ENCODE measurements at places on chromosomes 1 and 21.

DNA sequence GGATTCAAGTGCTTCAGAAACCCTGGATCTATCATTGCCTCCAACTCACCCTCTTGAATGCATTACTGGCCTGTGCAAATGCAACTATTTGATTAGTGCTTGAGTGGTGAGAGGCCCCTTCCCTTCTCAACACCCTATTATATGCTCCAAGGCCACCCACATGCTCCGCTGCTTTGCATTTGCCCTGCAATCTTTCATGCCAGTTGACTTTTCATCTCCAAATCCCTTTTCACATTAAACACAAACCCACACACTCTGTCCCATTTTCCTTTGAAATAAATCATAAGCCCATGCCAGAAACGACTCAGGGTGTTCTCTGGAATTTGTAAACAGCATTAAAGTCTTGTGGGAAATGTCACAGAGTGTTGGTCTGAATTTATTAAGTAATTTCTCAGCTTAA is 78.9 kb upstream of the CTTNBP2NL start:
- no peak for DNase-seq

GRCh38 chr1:41452704-41453290 is 31.7 kb downstream of the EDN2 start:
- DNase-seq: no peak

DNA sequence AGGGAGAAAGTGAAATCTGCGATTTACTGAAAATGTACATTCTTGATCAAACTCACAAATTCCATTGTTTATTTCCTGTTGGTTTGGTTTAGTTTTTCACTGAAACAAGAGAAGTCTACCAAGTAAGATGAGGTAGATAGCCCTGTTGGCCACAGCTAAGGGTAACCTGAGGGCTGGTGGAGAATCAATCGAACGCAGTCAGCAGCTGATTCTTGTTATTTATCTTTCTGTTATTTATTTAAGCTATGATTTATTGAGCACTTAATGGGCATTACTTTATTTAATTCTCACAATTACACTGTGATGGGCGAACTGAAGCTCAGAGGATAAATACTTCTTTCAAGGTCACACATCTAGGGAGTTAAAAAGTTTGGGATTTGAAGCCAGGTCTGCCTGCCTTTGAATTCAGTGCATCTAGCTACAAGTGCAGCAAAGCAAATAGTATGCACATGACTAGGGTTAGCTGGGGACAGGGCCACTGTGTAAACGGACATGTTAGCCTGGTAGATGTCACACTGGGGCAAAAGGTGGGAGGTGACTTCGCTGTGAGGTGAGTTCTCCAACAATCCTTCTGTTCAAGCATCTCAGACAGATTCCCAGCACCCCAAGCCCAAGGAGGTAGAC is 106.5 kb upstream of the GADD45A start:
- DNase-seq: no peak

DNA sequence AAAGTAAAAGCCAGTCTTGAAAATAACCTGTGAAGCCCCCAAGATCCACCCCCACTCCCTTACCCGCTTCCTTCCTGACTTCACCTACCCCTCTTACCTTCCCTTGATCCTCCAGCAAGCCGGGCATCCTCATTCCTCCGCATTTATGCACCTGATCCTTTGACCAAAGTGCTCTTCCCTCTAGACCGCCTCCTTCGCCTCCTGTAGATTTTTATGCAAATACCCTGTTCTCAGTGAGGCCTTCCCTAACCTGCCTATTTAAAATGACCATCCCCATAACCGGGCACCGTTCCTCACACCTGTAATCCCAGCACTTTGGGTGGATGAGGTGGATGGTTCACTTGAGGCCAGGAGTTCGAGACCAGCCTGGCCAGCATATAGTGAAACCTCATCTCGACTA is 1.1 kb upstream of the NENF start:
- no peak for DNase-seq

DNA sequence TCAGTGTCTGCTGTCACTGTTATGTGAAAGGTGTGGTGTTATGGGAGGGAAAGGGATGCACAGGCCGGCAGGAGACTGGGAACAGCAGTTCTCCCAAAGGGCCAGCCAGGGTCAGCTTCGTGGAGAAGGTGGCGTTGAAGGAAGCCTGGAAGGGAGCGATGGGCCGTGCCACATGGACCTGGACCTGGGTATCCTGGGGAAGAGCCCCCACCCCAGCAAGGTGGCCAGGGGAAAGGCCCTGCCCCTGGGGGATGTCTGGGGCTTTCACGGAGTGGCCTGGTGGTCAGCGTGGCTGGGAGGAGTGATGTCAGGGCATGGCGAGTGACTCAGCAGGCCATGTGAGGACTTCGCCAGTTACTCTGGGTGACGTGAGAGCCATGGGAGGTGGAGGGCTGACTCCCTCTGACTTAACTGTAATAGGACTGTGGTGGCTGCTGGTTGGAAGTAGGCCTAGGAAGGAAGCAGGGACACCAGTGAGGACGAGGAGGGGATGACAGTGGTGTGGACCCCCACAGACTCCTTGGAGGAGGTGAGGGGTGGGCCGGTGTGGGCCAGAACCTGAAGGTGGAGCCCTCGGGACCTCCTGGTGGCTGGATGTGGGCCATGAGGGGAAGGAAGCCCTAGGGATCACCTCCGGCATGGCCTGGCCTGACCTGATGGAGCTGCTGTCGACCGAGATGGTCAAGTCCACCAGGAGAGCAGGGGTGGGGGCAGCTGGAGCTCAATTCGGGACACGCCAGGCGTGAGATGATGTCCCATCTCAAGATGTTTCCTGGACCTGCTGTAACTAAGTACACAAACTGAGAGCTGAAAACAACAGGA is 54.5 kb downstream of the BACE2 start:
- DNase-seq: no peak

DNA sequence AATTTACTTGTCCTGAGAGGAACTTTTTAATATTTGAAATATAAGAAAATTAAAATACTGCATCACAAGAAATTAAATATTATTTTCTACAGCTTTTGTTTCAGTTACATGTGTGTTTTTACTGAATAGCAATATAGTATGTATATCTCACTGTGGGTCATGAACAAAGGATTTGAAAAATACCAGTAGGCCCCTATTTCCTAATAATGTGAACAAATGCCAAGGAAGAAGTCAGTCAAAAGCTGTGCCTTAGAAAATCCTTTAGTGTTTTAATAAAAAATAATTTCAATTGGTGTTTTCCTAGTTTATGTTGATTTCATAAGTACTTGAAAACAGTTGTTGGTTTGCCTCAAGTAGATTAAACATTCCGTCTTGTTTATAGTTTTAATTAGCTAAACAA is 46.7 kb downstream of the SMYD3 start:
- DNase-seq: no peak

GRCh38 chr21:19590044-19590443 is 1186.5 kb upstream of the TMPRSS15 start:
- no peak for DNase-seq

DNA sequence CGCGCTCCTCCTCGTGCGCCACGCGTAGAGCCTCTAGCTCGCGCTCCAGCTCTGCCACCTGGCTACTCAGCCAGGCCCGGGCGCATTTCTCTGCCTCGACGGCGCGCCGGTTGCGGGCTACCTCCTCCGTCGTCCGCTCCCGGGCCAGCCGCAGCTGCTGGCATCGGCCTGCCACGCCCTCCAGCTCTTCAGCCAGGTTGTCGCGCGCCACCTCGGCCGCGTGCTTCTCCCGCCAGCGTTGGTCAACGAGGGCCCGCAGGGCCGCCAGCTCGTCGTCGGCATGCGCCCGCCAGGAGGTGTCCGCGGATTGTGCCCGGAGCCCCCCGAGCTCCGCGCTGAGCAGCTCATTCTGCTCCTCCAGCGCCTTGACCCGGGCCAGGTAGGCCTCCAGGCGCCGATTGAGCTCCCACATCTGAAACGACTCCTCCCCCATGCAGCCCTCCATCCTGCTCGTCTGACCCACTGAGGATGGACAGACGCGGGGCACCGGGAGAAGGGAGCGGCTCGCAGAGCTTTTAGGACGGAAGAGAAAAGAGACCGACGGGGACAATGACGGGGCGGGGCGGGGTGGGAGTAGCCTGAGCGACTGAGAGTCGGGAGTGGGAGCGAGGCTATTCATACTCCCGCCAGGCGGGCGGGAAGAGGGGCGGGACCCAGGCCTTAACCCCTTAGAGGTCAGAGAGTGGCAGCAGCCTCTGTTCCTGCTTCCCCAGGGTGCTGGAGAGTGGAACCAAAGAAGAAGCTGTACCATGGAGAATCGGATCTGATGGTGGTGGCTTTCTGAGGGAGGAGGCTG is at the start of gene NES:
NES (minus strand) TSS at position 588 of the 796 bp plus-strand sequence; CDS start at position 445, 143 bp downstream.
- DNase-seq: no peak

DNA sequence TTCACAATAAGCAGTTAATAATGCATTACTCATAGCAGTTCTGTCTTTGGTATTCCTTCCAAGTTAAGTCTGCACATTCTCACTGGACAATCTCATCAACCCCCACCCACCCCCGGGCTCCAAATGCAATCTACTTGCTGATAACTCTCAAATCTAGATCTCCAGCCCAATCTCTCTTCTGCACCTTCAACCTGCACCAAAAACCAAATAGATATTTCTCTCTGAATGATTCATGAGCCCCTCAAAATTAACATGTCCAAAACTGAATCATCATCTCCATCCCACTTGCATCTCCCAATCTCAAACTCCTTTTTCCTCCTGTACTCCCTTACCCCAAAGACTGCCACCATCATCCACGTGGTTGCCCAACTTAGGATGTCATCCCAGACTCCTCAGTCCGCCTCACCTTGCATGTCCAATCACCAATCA is 2.7 kb downstream of the DOCK7 start:
- DNase-seq: no peak

GRCh38 chr1:97901017-97901658 is 19.7 kb downstream of the DPYD start:
- no peak for DNase-seq

- no peak for DNase-seq
Observed at GRCh38 chr1:234629026-234629425, 19.0 kb upstream of the IRF2BP2 start.

- no peak for DNase-seq
Observed at GRCh38 chr1:229461032-229461668, 27.3 kb upstream of the ACTA1 start.

DNA sequence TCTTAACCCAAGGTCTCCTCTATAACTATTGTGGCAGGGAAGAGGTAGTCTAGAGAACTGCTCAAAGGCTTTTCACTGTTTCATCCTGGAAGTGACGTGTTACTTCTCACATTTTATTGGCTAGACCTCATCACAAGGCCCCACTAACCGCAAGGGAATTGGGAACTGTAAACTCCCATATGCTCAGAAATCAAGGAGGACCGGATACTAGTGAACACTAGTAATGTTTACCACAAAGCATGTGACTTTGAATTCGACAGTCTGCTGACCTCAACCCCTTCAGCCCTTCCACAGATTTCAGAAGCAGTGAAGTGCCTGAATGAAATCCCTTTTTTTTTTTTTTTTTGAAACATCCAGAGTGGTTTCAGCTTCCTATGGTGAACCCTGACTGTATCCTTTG is 3.4 kb upstream of the EEIG2 start:
- peak; percentile 10 for DNase-seq

- DNase-seq: no peak
Observed at GRCh38 chr1:147605591-147605990, 64.3 kb downstream of the BCL9 start.

GRCh38 chr21:32861866-32862265 is 90.3 kb upstream of the PAXBP1 start:
- no peak for DNase-seq

DNA sequence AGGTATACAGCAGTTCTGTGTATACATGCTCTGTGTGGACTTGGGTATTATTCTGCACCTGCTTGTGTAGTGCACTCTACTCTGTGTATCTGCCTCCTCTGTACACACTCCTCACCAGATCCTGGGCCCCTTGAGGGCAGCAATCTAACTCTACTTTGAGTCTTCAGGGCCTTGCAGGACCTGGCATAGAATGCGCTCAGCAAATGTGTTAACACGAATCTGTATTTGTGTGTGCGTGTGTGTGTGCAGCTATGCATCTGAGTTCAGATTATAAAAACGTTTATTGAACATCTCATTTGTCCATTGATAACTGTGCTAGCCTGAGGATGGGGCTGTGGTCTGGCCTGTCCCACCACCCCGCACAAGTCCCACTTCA is 3.9 kb upstream of the MEF2D start:
- no peak for DNase-seq

DNA sequence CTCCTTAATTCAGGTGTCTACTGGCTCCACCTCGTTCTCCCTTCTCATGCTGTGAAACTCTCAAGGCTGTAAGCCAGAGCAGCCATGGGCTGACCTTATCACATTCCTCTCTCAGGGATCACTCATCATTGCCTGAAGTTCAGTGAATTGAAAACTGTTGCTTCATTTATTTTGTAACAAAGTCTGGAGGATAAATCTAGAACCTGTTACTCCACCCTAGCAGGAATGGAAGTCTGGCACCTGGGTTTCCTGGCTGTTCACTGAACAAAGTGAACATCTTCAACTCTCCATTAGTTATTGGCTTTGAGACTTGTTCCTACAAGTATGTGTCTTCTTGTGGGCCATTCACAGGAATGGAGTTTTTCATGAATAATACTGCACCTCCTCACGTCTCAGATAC is 584.1 kb downstream of the PTPRU start:
- DNase-seq: no peak

DNA sequence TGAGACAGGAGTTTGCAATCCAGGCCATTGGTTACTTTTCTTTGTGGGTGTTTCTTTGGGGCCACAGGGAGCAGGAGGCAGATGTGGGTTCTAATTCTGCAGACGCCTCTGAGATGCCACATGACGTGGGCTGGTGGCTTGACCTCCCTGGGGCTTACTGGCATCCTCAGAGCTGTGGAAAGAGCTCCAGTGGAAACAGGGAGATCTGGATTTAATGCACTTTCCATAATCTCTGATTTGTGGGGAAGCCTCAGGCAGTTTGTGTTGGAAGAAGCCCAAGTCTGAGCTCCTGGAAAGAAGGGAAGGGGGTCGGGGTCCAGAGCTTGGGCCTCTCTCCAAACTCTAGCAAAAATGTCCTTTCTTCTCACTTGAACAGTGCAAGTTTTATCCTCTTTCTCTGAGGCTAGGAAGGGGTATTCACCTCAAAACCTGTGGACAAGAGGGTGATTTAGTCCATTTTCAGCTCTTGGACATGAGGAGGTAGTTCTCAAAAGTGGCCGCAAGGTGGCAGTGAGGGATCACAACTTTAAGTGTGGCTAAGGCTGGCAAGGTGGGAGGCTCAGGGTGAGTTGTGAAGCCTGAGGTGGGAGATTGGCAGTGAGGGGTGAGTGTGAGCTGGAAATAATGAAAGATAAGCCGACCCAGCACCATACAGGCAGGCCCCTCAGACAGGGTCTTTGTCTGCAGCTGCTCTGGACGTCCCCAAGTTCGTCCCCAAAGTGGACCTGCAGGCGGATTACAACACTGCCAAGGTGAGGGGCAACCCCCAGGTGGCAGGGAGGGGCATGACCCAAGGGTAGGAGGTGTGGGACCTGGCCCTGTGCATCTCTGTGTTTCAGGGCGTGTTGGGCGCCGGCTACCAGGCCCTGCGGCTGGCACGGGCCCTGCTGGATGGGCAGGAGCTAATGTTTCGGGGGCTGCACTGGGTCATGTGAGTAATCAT is 9.2 kb downstream of the IKBKE start:
- DNase-seq: no peak

GRCh38 chr1:192524223-192524622 is 51.4 kb upstream of the RGS1 start:
- no peak for DNase-seq

Data from anterior cingulate cortex (tissue), 58 donors.